CD4-positive, alpha-beta T cell treated with Interleukin-1 beta for 1 hour (primary cell): ENCODE measurements at places on chromosomes 11 and 22.

- DNase-seq, result no peak
Measured at GRCh38 chr11:73268671-73269271, 3.4 kb upstream of the P2RY6 start.

DNA sequence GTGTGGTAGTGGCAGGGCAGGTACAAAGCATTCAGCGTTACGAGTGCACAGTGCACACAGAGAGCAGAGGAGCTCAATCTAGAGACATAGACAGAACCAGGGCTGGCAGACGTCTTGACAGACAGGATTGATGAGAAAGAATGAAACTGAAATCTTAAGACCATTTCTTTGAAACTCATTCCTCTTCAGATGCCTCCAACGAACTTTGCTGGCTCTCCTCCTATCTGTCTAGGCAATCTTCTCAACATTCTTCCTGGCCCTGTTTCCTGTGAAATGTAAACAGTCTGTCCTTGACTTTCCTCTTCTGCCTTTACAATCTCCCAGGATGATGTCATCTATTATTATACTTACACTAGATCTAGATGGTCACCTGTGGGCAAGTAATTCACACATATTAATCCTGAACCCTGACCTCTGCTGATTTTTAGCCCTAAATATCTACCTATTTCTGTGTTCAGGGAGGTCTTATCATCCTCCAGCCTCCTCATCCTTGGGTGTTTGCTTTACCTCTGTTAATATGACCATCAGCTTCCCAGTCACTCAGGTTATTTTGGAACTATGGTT is 119.5 kb downstream of the ENTHD1 start:
- peak; percentile 9 for DNase-seq

- no peak for DNase-seq
Measured at GRCh38 chr22:19169947-19170318, 8.6 kb downstream of the SLC25A1 start.

GRCh38 chr11:9914064-9914463 is 250.2 kb downstream of the SWAP70 start:
- DNase-seq, result no peak

DNA sequence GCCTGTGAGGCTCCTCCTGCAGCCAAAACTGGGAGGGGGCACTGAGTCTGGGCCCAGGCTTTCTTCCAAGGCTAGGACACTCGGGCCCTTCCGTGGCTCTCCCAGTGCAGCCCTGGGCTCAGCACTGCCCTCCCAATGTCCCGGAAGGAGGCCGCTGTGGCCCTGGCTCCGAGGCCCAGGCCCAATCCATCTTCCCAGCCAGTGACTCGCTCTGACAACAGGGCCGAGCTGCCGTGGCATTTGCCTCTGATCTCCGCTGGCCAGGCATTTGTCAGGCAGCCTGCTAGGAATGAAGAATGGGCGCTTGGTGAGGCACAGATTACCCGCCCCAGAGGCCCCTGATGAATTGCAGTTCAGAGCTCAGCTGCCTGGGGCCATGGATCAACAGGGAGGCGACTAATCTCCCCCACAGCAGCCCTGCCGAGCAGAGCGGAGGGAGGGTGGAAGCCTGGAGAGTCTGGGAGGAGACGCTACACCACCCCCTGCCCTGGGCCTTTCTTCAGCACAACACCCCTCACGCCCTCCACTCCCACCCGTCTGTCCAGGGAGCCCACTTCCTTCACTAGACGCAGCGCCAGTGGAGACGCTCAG is 8.3 kb downstream of the FXYD2 start:
- no peak for DNase-seq

DNA sequence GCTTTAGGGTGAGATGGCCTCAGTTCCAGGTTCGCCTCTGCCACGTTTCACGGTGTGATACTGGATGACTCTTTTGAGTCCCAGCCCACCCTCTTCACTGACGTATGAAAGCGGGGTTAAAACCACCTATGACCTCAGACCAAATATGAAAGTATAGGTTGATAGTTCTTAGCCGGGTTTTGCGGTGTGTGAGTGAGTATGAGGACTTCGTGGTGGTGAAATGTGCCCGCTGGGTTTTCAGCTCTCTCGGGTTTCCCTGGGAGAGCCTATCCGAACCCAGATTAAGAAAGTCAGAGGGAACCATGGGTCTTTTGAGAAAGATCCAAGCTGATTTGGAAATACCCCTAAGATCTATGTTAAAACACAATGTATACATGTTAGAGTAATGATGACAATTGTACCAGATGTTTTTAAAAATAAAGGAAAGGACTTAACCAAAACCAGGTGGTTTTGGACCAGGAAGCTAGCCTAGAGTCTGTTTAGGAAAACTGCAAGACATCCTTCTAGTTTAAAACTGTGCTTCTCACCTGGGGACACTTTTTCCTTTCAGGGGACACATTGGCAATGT is 25.8 kb upstream of the ST3GAL4 start:
- DNase-seq, result peak; percentile 38
